ENCODE measurements at places on chromosomes 7 and 10. TPM values are rescaled to one million over a fixed set of nuclear protein-coding genes. Genes with fewer than 3 reads are reported as not detected.

The NOS3 gene
- total RNA-seq, result 20.9 TPM

The SH2D4B gene
- total RNA-seq, result 0.16 TPM

The NEBL gene
- total RNA-seq, result 4.7 TPM

The SPDYE5 gene
- not detected for total RNA-seq

The FAM24B gene
- total RNA-seq, result 4.2 TPM

The WBP1L gene
- total RNA-seq, result 26.6 TPM

The BAMBI gene
- total RNA-seq, result 1.6 TPM

The LMOD2 gene
- total RNA-seq, result 0.16 TPM

The ABCB1 gene
- total RNA-seq, result 4.5 TPM

The MYPN gene
- 0.16 TPM for total RNA-seq

The HOXA5 gene
- total RNA-seq, result 8.3 TPM

The MYOZ1 gene
- total RNA-seq, result not detected

The ELFN1 gene
- total RNA-seq, result 0.57 TPM

The PCLO gene
- 4.5 TPM for total RNA-seq

The LRRC4 gene
- total RNA-seq, result 0.76 TPM

The EEPD1 gene
- total RNA-seq, result 0.76 TPM

The OR2F1 gene
- under 0.01 TPM for total RNA-seq

The SPDYE18 gene
- 0.49 TPM for total RNA-seq

The RNF32 gene
- total RNA-seq, result 0.25 TPM

The FEZF1 gene
- total RNA-seq, result not detected

The CADPS2 gene
- 62.1 TPM for total RNA-seq

The POLR2J2 gene
- 0.97 TPM for total RNA-seq

The IGF2BP3 gene
- total RNA-seq, result 15.0 TPM

The LIPN gene
- total RNA-seq, result not detected

All from bladder microvascular endothelial cell (primary cell).